ENCODE measurements at places on chromosomes 5 and 9.

- peak; percentile 93 for DNase-seq
Observed at GRCh38 chr5:10485142-10485795, 43.6 kb downstream of the ROPN1L start.

GRCh38 chr5:133531594-133531993 lies 80.7 kb downstream of the FSTL4 start:
- DNase-seq: no peak

DNA sequence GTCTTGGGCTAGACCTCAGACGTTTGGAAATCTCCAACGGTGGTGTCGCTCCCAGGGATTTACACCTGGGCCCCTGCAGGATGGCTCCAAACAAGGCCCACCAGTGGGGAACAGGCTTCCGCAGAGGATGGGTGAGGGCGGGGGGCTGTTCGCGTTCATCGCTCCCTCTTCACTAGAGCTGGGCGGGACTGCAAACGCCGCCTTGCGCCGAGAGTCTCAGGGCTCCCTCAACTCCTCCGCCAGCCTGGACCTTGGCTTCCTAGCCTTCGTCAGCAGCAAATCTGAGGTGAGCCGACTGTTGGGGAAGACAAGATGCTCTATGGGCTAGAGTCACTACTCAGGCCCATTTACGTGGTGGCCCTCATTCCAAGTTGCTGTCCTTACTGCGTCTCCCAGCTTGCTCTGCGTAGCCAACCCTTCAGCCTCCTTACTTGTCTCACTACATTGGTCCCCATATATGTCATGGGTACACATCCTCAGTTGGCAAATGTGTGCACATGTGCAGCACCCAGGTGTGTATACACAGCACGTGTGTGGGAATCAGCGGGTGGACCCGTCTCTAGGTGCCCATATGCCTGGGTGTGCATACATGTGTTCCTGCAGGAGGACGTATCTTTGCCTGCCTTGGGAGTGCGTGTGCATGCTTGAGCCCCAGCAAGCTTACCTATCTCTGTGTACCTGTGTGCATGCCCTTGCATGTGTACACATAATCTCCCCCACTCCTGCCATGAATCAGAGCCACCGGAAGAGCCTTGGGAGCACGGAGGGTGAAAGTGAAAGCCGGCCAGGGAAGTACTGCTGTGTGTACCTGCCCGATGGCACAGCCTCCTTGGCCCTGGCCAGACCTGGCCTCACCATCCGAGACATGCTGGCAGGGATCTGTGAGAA lies 10.5 kb downstream of the RGS14 start:
- no peak for DNase-seq

GRCh38 chr9:133335924-133336811 lies at the start of gene SURF6:
SURF6 (minus strand) TSS chr9:133336188; CDS start chr9:133336132, 56 bp downstream.
- DNase-seq: peak; percentile 72

GRCh38 chr5:167867281-167867680 lies 424.2 kb upstream of the WWC1 start:
- DNase-seq: no peak

DNA sequence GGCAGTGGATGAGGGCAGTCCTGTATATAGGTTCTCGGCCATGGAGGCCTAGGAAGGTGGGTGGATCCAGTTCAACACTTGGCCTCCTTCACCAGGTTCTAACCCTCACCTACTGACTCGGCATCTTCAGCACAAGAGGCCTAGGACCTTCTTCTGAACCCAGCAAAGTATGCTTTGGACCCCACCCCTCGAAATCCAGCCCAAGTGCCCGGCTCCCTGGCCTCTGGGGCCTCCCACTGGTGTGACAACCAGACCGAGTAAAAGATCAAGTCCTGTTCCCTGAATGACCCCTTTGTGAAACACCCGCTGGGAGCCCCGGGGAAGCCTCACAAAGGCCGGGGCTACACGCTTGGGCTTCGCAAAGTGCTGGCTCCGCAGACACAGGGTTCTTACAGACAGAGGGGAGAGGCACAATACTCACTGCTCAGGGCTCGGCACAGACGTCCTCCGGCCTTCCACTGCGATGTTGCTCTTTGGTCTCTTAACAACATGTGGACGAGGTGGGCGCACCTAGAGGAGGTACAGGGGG lies 47.0 kb downstream of the CRB2 start:
- DNase-seq: no peak

DNA sequence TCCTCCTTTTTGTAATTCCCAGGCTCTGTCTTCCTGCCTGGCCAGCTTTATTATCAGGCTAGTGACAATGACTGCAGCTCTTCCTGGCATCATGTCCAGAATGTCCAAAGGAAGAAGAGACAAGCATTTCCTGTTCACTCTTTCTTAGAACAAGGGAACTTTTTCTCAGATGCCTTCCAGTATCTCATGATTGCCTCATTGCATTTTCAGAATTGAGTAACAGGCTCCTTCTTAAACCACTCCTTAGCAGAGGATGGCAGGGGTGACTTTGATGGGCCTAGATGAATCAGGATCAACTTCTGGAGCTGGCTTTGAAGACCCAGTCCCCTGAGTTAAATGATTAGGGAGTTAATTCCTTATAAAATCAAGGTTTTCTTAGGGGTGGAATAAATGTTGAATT lies 92.9 kb upstream of the RASGRF2 start:
- no peak for DNase-seq

GRCh38 chr9:2231829-2232228 lies 216.7 kb downstream of the SMARCA2 start:
- no peak for DNase-seq

- no peak for DNase-seq
Observed at GRCh38 chr5:176573564-176574296, 24.6 kb downstream of the CDHR2 start.

- DNase-seq: no peak
Observed at GRCh38 chr5:68482199-68482598, 266.6 kb downstream of the PIK3R1 start.

DNA sequence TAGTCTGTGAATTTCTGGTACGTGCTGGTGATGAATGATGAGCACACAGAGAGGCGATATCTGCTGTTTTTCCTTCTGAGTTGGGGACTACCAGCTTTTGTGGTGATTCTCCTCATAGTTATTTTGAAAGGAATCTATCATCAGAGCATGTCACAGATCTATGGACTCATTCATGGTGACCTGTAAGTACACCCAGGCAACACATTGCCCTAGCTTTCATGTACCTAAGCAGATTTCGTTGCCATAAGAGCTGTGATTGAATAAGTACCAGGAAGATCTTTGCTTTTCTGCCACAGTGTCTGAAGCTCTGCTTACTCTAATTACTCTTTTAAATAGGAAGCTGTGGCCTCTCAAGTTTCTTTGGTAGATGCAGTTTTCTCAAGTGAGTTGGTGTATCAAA lies 397.8 kb downstream of the ARRDC3 start:
- DNase-seq: no peak

- no peak for DNase-seq
Observed at GRCh38 chr9:72203205-72203803, 54.1 kb downstream of the GDA start.

DNA sequence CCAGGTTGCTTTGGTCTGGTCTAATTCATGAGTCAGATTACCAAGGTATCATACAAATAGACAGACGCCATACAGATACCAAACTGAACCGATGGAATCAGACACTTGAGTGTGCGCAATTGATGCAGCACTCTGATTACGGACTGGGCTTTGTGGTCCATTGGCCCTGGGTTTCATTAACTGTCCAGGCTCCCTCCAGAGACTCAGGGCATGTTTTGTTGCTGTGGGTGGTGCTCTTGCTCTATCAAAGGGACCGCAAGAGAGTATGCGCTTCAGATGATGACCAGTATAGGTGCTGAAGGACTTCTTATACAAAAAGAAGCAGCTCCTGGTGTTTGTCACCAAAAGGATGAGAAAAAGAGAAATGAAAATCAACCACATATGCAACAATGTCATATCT lies 36.9 kb upstream of the ANKRD55 start:
- DNase-seq: no peak

All from amniotic stem cell (primary cell).